ENCODE measurements at places on chromosomes 3 and 15.

DNA sequence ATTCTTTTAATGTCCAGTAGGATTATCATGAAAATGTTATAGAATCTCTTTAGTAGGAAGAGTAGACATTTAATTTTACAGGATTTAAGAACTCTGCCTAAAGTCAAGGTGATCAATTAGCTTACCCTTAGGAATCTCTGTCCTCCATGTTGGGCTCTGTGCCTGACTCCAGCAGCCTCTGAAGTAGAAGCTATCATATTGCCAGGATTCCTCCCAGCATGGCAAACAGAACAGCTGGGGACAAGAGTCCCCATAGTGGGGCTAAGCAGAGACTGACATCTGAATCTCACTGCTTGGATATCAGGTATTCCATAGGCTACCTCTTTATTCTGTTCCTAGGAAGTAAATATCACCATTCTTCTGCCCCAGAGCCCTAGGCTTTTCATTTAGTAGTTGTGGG lies 1.5 kb downstream of the SLC15A2 start:
- no peak for DNase-seq

- no peak for DNase-seq
These were observed 70.1 kb upstream of the VEPH1 start for GRCh38 chr3:157573281-157573680.

GRCh38 chr3:47512416-47513124 lies 942 bp downstream of the ELP6 start:
- no peak for DNase-seq

GRCh38 chr3:89527736-89528305 lies 420.4 kb downstream of the EPHA3 start:
- DNase-seq: no peak

- no peak for DNase-seq
These were observed 12.0 kb downstream of the CGGBP1 start for GRCh38 chr3:88046766-88047165.

DNA sequence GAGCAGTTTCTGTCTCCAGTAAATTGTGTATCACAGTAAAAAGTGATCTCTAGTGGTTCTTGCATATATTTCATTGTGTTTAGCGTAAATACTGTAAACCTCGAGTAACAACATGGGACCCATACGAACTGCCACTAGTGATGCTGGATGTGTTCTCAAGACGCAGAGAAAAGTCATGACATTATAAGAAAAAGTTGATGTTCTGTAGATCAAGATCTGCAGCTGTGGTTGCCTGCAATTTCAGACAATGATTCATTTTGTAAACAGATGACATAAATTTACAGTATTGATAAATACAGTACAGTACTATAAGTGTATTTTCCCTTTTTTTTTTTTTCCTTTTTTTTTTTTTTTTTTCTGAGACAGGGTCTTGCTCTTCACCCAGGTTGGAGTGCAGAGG lies 100.1 kb downstream of the DPH6 start:
- DNase-seq: no peak

- no peak for DNase-seq
These were observed 3.0 kb downstream of the DLL4 start for GRCh38 chr15:40932156-40932555.

DNA sequence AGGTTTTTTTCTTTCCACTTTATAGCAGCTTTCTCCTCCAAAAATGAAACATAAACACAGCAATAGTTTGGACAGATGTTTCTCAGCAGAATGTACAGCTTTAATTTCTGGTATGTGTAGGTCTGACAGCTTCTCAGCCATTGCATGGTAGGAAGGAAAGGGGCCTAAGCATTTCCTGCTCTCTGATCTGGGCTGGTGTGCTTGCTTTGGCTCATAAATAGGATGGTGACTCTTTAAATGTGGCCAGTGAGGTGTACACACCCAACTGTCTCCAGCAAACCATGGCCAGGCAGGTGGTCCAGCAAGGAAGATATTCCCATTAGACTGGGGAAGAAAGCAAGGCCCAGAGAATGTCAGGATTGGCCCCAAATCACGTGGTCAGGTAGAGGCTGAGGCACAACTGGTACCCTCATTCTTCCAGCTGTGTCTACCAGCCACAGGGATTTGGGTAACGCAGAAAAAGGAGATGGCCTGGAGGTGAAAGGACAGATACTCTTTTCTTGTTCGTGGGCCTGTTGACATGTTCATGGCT lies 52.1 kb downstream of the ITGA11 start:
- no peak for DNase-seq

DNA sequence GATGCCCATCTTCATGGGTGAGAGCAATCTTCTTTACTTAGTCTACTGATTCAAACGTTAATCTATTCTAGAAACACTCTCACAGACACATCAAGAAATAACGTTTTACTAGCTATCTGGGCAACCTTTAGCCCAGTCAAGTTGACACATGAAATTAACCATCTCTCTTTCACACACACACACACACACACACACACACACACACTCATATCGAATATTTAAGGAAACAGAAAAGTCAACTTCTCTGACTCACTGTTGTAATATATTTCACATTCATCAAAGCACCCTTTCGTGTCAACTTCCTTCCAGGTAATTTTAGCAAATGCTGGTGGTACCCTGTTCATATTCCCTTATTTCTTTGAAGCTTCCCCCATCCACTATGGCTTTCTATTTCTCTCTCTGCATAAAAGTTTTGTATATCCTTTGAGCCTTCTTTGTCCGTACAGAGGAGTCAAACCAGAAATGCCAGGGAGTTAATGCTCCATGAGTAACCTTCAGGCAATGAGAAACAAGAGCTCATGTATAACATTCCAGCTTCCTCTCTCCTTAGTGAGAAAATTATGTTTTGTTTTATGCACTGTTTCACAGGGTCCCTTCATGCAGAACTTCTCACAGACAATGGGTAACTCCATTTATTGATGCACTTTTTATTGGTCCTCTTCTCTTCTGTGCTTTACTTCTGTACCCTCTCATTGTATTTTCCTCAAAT lies 335.5 kb upstream of the CBLB start:
- DNase-seq: no peak

- no peak for DNase-seq
These were observed 99.7 kb downstream of the LRIG1 start for GRCh38 chr3:66401157-66401550.

DNA sequence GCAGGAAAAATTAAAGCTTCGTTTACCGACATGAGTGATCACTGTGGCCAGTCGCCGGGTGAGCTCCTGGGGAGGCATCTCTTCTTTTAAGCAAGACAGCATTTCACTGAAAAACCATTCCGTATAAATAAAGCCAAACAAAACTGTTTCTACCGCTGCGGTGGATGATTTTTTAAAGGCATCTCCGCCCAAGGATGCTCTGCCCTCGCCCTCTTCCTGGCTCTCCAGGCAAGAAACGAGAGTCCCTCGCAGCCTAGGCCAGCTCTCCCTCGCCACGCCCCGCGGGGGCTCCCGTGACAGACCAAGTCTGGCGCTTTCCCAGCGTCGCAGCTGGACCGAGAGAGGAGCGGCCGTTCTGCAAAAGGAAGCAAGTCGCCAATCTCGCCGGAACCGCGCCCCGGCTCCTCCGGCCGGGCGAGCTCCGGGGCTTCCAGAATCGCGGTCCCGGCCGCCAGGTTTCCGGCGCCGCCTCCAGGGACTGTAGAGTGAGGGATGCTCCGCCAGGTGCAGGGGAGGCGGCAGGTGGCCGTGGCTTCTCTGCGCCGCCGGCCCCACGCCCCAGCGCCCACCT lies 458 bp downstream of the MCF2L2 start:
- DNase-seq: peak; percentile 69

- no peak for DNase-seq
These were observed 10.0 kb downstream of the C3orf52 start for GRCh38 chr3:112096176-112096575.

DNA sequence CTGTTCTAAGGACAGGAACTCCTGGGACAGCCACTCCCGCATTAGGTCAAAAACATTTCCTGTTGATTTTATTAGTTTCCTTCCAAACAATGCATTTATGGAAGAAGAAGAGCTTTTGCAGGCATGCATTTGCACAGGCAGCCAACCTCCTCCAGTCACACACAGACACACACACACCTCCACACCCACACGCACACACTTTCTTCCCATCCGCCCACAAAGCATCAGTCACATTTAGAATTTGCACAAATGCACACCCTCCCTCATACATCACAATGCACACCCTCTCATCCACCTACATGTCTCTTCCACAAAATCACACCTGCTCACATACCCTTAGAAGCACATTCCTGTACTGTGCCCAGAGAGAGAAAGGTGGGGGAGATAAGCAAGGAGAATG lies 4.1 kb upstream of the TYRO3 start:
- DNase-seq: no peak

DNA sequence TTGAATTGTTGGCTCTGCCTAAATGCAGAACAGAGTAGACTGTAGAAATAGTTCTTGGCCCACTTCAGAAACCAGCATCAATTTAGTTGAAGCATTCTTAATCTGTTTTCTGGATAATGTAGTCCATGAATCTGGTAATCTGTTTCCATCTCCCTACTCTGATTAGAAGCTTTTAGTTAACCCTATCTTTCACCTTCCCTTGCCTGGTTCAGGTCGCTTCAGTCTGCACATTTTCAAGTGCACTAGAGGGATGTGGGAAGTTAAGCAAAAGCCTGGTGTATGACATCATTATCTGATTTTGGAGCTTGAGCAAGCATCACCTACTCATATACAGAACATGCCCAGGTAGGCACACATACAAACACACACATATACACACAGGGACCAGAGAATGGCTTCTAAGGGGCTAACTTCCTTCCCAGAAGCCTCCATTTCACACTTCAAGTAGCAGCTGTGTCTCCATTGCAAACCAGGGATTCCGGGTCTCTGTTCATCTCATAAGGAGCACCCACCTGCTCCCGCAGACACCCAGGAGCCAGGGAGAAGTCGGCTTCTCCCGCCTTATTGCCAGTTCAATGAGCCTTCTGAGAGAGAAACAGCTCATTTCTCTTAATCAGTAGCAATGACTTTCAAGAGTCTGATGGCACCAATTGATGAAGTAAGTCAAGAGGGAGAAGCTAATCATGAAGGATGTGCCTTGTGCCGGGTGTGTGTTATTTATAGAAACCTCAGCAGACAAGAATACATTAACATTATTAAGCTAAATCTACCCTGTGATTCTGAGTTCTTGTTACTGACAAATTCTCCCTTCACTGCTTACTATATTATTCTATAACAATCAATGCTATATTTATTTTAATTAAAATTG lies 347.9 kb upstream of the STAC start:
- no peak for DNase-seq

DNA sequence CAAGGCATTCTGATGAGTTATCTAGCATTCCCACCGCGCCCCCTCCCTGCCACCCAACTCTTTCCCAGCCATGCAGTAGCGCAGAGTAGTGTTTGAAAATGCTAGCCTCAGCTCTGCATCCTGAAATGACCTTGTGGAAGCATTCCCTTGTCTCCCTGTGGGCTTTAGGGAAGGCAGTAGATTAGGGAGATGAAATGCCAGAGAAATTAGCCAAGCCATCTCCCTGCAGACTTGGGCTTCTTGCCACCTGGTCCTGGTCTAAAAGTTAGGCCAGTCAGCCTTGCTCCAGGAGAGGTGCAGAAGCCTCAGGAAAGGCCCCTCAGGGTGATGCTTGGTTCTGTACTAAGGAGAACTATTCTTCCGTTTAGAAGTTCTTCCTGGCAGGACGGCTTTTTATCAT lies 231.2 kb downstream of the CACNA2D3 start:
- DNase-seq: no peak

- no peak for DNase-seq
These were observed 33.0 kb downstream of the SNRK start for GRCh38 chr3:43319376-43319775.

- no peak for DNase-seq
These were observed 10.1 kb upstream of the GYG1 start for GRCh38 chr3:148981273-148981672.

- DNase-seq: peak; percentile 83
These were observed 2.5 kb downstream of the XIRP1 start for GRCh38 chr3:39189959-39190269.
